Right forelimb (tissue), 1 donor: ENCODE measurements at places on chromosomes 5 and 9.
A peak's percentile ranks its signal among the peaks of the same experiment; 100 is the strongest.

DNA sequence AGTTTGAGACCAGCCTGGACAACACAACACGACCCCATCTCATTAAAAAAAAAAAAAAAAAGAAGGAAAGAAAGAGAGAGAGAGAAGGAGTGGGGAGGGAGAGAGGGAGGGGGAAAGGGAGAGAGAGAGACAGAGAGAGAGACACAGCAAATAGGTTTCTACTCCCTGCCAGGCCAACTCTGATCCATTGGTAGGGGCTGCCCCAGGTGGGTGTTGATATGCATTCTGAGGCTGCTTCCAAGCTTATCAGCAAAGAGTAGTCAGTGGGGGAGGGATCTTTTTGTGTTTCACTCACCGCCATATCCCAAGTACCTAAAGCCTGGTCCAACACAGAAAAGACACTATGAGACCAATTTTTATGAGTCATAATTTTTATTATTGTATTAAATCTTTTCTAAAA lies 57.0 kb upstream of the SAP30L start:
- DNase-seq, result no peak

DNA sequence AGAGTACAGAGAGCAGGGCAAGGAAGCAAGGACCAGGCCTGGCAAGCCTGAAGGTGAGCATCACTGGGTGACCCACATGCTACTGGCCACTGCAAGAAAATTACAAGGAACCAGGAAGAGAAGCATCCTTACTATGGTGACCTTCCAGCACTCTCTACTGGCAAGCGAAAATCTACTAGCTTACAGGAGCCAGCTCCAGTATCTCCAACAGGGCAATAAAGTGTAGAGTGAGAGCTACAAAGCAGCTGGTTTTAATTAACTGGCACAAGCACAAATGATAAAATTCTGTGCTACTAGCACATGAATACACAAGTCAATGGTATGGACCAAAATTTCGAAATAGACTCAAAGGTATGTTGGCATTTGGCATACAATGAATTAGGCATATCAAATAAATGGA lies 113.3 kb upstream of the CAST start:
- no peak for DNase-seq

DNA sequence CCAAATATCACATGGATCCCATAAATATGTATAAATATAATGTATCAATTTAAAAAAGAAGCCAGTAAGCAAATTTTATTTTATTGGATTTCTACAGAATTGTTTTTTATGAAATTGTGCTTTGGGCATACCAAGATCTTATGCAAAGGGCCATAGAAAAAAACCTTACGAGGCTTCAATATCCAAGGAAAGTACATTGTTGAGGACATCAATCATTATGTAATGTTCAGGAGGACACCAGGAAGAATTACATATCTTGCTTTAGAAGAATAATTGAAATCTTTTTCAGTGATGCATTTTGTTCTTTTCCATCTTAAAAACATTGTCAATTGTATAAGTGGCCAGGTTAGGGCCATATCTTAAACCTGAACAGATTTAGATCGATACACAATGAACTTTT lies 187.8 kb upstream of the GAS1 start:
- no peak for DNase-seq

GRCh38 chr9:93491593-93492232 lies 38.3 kb upstream of the FAM120AOS start:
- DNase-seq, result no peak

- DNase-seq, result no peak
These were observed 258.4 kb upstream of the DAPK1 start for GRCh38 chr9:87239312-87239711.

- no peak for DNase-seq
These were observed 49.2 kb upstream of the TAF11L2 start for GRCh38 chr5:17448877-17449276.

- DNase-seq, result no peak
These were observed 90.8 kb upstream of the EGFLAM start for GRCh38 chr5:38167562-38167996.

DNA sequence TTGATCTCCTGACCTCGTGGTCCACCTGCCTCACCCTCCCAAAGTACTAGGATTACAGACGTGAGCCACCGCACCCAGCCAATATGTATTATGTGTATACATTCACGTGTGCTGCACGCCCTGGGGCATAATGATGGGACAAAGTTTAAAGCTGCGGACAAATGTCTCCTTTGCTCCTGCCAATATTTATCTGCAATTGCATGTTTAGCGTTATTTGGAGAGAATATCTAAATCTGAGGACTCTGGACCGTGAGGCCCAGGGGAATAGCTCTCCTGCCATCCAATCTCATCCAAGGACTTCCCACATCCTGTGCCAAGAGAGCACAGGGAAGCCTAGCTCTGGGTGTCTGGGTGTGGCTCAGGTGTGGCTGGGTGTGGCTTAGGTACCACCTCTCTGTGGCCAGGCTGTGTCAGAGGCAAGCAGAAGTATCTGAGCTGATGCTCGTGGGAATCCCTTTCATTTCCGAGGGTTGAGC lies 6.9 kb upstream of the BOD1 start:
- DNase-seq, result no peak

GRCh38 chr9:91176426-91176825 lies 185.3 kb downstream of the AUH start:
- no peak for DNase-seq

- DNase-seq, result peak; percentile 77
These were observed 35.6 kb downstream of the DAB2IP start for GRCh38 chr9:121686930-121687541.

DNA sequence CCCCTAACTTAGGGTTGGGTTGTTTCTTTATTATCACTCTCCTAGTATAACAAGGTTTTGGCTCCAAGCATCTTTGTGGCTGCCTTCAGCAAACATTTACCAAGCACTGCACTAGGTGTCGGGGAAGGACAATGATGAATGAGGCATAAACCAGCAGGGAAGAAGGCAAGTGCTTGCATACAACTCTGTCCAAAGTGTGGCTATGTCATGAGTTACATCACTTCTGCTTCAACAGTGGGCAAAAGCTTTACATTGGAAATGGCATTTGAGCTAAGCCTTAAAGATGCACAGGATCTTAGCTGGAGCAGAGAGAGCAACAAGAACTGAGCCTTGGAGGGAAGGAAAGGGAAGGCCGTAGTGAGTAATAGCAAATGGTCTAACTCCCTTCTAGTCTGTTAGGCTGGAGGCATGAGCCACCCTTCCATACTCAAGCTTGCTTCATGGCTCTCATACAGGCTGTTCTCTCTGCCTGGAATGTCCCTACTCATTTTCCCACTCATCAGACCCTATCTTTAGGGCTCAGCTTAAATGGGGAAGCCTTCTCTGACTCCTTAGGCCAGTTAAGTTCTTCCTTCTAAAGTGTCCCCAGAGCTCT lies 121.8 kb downstream of the SEMA6A start:
- DNase-seq, result no peak

- no peak for DNase-seq
These were observed 14.8 kb downstream of the RBM27 start for GRCh38 chr5:146218168-146218567.

GRCh38 chr5:151917904-151918303 lies 6.7 kb downstream of the GLRA1 start:
- DNase-seq, result no peak

- no peak for DNase-seq
These were observed 233.8 kb upstream of the TMEM161B start for GRCh38 chr5:88502179-88503040.
